Posterior vena cava (tissue), 2 donors: ENCODE measurements at places on chromosomes 3 and 15. TPM values are rescaled to one million over a fixed set of nuclear protein-coding genes. Genes with fewer than 3 reads are reported as not detected.

Gene KNG1
- not detected for total RNA-seq

Gene SAMMSON
- 0.33 TPM for total RNA-seq

Gene ZNF385D
- total RNA-seq: 25.8 TPM

Gene SMCO1
- total RNA-seq: not detected

Gene EPB42
- total RNA-seq: 0.43 TPM
